Smooth muscle cell of the brain vasculature (primary cell): ENCODE measurements at places on chromosomes 12 and 14.

DNA sequence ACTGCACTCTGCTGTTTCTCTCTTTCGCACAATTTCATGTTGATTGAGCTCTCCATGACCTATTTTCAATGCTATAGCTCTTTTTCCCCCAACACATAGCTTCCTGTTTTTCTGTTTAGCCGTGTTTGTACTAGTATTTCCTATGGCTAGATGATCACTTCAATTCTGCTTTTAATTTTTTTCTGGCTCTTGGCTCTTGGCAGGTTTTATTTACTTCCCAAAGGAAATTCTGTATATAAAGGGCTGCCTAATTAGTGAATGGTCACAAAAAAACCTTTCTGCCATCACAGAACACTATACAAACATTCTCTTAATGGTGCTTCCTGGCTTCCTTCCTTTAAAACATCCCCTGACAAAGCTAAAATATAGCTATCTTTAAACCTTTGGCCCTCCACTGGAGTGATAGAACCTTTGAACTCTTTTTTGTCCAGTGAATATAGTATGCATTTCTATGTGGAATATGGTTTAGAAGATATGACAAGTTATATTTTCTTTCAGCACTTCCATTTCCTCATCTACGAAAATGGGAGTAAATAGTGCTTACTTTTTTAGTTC is 88.2 kb downstream of the RASSF9 start:
- DNase-seq = no peak

- no peak for DNase-seq
Observed at GRCh38 chr12:109436188-109436560, 40.9 kb downstream of the KCTD10 start.

GRCh38 chr14:28652782-28653181 is 113.8 kb upstream of the FOXG1 start:
- no peak for DNase-seq

DNA sequence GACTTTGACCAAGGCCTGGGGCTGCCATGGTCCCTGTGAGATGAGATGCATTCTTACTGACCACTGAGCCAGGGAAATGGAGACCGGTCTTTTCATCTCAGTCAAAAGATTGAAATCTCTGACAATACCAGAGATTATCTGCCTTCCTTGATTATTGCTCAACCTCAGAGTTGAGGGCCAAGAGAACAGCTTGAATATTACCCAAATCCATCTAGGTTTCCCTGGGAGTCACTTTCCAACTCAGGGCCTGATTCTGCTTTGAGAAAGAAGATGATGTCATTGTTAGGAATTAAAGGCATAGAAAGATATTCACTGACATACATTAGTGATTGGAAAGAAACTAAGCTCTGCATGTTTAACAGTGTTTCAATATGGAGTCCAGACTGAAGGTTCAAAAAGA is 515.9 kb upstream of the TBX3 start:
- no peak for DNase-seq

DNA sequence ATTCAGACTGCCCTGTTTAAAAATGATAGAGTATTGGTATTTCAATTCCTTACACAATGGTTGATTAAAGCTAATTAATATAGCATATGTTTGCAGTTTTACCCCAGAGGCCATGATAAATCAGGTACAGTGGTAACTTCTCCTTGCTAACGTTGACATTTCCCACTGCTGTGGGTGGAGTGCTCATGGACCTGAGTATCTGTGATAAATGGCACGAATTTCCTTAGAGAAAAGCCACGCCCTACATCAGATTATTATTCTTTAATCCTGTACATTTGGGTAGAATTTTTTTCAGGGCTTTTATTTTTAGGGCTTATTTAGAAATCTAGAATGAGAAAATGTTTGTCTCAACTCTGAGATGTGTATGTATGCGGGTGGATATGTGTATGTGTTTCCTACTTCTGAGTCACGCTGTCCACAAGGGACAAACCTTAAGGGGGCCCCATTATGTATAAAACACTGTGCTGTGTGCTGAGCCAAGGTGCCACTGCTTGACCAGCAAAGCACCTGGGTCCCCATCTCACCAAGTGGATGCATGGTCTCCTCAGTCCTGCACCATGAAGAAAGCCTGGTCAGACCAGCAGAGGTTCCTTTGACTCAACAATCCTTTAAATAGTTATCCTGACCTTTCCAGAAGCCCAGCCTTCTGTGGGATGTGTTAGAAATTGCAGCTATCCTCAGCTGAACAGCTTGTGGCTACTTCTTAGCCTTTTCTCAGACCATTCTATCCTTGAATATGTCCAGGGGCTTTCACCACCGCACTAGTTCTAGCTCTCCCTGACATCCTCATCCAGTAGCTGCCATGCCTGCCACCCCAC is 57.9 kb upstream of the STK38L start:
- no peak for DNase-seq

DNA sequence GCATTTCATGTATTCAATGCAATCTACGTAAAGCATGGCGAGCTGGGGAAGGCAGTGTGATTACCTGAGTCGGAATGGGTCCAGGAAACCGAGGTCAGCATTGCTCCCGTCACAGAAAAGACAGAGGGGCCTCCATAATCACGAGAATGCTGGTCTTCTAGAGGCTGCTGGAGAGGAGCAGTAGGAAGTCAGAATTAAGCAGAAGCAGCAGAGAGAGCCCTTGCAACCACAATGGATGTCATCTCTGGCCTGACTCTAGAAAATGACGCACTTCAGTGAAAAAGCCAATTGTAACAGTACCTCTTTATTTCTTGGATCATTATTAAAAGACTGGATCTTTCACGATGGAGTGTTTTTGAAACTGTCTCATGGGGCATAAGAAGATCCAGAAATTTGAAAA is 69.5 kb upstream of the FOXN3 start:
- no peak for DNase-seq

- no peak for DNase-seq
Observed at GRCh38 chr12:25972783-25973182, 14.3 kb downstream of the RASSF8 start.

GRCh38 chr12:79982086-79983062 is 47.5 kb upstream of the PPP1R12A start:
- DNase-seq = no peak

DNA sequence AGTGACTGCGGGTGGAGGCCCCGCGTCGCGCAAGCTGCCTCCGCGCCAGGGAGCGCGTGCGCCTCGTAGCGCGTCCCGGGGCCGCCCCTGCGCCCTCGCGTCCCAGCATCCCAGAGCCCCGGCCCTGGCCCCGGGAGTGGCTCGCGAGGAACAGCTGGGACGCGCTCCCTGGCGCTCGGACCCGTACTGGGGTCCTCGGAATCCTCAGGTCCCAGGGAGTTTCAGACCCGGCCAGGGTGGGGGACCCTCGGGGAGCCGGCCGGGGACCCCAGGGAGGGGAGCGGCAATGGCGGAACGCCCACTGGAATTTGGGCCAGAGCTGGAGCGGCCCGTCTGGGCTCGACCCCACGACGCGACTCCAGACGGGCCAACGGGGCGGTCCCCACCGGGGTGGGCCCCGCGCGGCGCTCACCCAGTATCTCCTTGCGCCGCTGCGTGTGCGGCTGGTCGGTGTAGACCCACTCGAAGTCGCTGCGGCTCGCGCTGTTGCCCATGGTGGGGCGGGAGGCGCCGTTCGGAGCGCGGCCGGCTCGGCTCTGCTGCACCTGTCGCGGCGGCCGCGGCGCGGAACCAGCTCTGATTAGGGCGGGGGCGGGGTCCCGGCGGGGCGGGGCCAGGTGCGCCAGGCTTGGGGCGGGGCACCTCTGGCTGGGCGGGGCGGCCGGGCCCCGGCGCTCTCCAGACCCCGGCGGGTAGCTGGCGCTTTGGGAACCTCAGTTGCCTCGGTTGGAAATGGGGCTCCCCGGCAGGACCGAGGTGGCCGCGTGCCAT is at the start of gene DEGS2:
Gene DEGS2 (minus strand): TSS at position 552 of the 771 bp plus-strand sequence. CDS start 58 bp downstream, at position 494.
- no peak for DNase-seq

GRCh38 chr14:67517083-67517482 is 16.0 kb upstream of the PLEKHH1 start:
- no peak for DNase-seq

GRCh38 chr12:89856431-89856830 is 147.8 kb upstream of the ATP2B1 start:
- no peak for DNase-seq

DNA sequence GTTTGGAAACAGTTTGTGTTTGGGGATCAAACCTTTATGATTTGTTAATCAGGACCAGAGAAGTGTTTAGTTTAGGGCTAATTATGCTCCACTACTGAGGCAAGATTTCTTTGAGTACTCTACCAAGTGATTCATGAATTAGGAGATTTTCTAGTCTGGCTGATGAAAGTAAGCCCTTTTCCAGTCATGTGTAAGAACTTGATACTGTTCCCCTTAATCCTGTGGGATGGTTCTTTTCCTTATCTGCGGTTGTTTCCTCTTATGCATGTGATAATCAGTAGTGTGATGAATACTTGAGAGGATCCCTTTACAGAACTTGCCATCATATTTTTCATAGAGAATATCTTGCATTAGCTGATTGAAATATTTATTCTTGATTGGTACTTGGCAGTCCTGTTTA is 42.1 kb downstream of the DYRK2 start:
- no peak for DNase-seq

DNA sequence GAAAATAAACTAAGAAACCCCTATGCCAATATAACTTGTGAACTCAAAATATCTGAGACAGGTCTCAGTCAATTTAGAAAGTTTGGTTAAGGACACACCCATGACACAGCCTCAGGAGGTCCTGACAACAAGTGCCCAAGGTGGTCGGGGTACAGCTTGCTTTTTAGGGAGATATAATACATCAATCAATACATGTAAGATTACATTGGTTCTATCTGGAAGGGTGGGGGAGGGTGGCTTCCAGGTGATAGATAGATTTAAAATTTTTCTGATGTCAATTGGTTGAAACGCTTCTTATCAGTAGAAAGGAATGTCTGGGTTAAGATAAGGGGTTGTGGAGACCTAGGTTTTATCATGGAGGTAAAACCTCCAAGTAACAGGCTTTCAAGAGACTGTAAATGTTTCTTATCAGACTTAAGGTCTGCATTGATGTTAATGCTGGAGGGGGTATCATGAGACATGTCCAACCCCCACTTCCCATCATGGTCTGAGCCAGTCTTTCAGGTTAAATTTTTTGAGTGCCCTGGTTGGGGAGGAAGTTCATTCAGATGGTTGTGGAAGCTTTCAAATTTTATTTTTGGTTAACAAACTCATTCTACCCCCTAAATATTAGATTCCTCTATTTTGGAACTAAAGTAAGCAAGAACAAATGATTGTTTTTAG is 82.0 kb upstream of the RASSF8 start:
- no peak for DNase-seq

DNA sequence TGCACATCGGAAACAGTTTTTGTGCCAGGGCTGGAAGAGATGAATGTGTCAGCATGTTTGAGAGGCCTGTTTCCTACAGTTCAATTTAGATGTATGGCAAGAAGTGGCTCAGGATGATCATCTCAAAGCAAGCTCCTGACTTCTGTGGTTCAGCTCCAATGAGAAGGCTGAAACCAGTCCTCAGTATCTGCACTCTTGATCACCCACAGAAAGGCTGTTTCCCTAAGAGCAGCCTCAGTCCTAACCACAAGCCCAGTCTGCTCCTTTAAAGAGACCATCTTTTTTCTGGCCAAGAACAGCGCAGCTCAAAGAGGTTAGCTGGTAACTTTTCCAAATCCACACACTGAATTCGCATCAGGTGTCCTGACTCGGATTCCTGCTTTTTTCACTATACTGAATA is 19.2 kb downstream of the CSRP2 start:
- DNase-seq = no peak

DNA sequence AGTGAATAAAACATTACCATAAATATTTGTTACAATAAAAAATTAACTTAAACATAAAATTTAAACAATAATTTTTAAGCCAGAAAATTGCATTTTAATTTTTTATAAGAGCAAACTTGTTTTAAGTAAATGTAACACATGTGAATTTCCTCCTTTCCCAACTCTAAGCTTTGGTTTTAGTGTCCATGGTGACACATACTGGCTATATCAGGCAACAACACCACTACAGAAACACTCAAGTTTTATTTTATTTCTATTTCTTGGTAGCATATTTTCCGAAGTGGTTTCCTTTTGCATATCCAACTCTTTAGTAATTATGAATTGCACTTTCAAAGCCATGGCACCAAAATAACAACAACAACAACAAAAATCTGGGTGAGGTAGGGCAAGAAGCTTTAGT is 2.2 kb downstream of the NELL2 start:
- DNase-seq = no peak

- no peak for DNase-seq
Observed at GRCh38 chr12:130992979-130993538, 39.4 kb downstream of the ADGRD1 start.

GRCh38 chr12:53205747-53206419 is 1.2 kb downstream of the ITGB7 start:
- no peak for DNase-seq

DNA sequence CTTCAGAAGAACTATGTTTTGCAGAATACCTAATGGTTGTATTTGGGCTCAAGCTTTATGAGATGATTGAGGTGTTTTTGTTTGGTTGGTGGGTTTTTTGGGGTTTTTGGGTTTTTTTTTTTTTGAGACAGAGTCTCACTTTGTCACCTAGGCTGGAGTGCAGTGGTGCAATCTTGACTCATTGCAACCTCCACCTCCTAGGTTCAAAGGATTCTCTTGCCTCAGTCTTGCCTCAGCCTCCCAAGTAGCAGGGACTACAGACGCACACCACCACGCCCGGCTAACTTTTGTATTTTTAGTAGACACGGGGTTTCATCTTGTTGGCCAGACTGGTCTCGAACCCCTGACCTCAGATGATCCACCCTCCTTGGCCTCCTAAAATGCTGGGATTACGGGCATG is 39.6 kb downstream of the ARL1 start:
- DNase-seq = no peak

DNA sequence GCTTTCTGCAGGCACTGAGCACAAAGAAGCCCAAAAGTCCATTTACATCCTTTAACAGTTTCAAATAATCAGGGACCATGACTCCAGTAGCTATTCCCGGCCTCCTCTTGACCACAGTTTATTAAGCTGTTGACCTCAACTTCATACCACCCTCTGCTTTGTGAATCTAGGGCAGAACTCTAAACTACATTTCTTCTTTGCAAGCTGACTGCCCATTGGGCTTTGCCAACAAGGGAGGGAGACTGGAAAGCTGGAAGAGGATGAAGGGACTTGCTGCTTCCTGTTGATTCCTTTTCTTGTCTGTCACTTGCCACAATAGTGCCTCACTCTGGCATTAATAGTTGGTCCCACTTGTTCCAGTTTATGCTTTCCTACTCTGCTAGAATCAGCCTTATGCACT is 2.7 kb downstream of the CGRRF1 start:
- DNase-seq = no peak

- no peak for DNase-seq
Observed at GRCh38 chr12:84128117-84128991, 784.2 kb downstream of the SLC6A15 start.

DNA sequence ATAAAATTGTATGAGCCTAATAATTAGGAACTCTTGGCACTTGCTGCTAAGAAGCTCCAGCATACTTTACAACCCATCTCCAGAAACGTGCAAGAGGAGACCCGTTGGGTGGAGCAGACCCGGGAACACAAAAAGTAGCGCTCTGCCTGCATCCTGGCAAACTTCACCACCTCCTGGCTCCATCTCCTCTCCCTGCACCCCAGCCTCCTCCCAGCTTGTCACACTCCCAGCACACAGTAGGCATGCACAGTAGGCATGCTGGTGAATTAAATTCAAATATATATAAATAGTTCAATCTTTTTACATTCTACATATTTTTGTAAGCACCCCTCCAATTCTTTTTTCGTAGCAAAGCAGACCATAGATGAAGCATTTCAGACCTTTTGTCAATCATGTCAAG is 1.2 kb downstream of the VSIG10 start:
- no peak for DNase-seq
